ENCODE measurements at places on chromosomes 5 and 9. TPM values are rescaled to one million over a fixed set of nuclear protein-coding genes. Genes with fewer than 3 reads are reported as not detected.

DNA sequence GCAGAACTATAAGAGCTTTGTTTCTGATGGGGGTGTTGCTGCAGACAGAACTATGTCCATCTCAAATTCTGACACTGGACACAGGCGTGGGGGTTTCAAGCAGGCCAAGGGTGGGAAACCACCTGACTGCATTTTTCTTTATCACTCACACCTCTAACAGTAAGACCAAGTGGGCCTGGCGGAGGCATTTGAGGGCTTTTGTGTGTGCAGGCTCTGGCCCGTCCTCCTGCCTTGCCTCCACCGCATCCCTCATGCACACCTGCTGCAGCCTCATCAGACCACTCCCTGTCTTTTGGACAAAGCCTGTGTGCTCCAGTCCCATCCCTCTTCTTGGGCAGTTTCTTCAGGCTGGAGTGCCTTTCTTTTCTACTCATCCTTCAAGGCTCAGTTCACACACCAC is 7.9 kb downstream of the OR13J1 start:
- DNase-seq, result no peak
- H3K36me3 ChIP-seq, result no peaks in the 10 kb centered on the region
- peaks cover 22% of the 10 kb centered on the region for H3K27me3 ChIP-seq
- H3K4me3 ChIP-seq, result no peak overlapping the region
- H3K4me1 ChIP-seq, result peaks cover 15% of the 10 kb centered on the region

DNA sequence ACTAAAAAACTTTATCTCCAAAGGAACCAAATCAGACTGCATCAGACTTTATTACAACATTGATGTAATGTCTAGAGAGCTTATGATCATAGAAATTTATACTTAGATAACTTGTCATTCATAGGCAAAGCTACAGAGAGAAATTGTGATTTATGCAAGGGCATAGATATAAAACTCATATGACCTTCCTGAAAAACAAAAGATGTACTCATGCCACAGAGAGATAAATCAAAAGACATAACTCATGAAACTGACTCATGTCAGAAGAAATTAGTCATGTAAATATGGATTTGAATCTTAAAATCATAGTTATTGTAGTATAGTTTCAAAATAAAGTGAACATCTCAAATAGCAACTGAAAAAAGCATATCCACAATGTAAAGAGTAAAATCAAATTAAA is 186.2 kb downstream of the GABBR2 start:
- H3K36me3 ChIP-seq, result no peaks in the 10 kb centered on the region
- H3K27ac ChIP-seq, result no peak overlapping the region
- no peak for DNase-seq
- H3K27me3 ChIP-seq, result peaks cover 4% of the 10 kb centered on the region

The TMEM250 gene
- polyA plus RNA-seq, result 9.7 TPM

DNA sequence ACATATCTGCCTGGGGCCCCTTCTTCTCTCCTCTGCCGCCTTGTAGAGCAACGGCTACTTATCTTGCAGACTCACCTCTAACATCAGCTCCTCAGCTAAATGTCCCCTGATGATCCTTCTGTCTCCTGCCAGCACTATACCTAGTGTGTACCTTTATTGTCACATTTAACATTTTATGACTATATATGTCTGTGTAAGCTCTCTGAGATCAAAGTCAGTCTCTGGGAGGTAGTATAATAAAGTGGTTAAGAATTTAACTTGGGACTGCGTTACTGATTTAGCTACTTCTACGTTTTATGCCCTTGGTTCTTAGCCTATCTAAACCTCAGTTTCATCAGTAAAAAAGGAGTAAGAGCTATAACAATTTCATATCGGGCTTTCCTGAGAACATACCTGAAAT is 2.2 kb downstream of the TMED7 start:
- H3K27ac ChIP-seq, result no peak overlapping the region
- no peak overlapping the region for H3K4me3 ChIP-seq
- H3K27me3 ChIP-seq, result no peaks in the 10 kb centered on the region
- peaks cover 12% of the 10 kb centered on the region for H3K36me3 ChIP-seq

The FUT7 gene
- polyA plus RNA-seq, result 0.15 TPM

DNA sequence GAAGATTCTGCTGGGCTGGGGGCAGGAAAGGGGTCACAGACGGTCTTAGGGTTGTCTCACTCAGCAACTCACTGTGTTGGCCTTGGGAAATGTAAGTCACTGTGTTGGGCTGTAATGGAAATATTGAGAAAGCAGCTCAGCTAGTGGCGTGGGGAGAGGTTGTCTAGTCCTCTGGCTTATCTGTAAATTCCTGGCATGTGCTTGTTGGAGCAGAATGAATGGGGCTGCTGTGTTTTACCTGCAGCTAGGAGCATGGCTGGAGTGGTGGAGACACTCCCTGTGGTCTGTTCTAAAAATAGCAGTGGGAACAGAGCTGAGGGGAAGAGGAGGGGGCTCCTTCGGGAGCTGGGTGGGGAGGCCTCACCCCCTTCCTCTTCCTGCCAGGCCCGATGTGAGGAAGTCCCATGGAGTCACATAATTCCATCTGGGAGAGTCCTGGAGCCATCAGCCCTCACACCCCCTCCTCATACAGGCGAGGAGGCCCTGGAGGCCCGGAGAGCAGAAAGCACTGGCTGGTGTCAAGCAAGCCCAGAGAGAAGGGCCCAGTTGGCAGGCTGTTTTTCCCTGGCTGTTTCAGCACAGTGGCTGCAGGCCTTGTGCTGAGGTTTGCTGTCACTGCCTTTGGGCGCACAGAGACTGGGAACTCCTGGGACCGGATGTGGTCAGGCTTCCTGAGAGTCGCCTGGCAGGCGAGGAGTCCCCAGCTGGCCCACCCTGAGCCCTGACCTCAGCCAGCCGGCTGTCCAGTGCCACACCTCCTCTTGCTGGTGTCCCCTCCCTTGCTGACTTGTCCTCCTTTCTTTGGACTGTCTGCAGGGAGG is 84.9 kb downstream of the RGS3 start:
- no peaks in the 10 kb centered on the region for H3K27me3 ChIP-seq
- H3K4me1 ChIP-seq, result peaks cover 73% of the 10 kb centered on the region
- no peaks in the 10 kb centered on the region for H3K36me3 ChIP-seq
- peak; percentile 73 for DNase-seq
- H3K4me3 ChIP-seq, result no peak overlapping the region

- no peak overlapping the region for H3K4me3 ChIP-seq
- peaks cover 50% of the 10 kb centered on the region for H3K4me1 ChIP-seq
- no peaks in the 10 kb centered on the region for H3K27me3 ChIP-seq
- peak overlapping the region; percentile 98 for H3K27ac ChIP-seq
- DNase-seq, result peak; percentile 41
These were observed 2.3 kb downstream of the SLC22A4 start for GRCh38 chr5:132296412-132297016.

DNA sequence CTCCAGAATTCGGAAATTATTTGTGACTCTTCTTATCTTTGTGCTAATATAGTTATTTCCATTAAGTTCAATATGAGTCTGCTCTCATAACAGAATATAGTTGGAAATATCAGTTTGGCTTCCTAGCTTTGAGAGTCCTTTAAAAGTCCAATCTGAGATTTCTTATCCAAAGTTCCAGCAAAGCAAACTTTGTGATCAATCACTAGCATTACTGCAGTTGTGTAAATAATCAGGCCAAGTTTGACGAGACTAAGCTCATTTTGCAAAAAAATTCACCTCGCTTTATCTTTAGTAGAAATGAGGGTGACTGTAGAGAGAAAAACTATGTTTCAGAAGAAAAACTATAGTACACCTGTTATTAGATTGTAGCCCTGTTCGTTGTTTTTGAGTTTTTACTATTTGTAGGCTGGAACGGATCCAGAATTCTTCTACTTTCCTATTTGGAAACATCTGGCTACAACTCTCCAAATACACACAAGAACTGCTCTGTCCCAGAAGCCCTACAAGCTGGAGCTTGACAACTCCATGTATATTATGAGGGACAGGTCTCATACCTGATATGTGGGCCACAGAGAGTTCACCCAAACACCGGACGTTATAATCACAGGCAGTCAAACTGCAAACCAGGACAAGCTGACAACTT is 47.8 kb downstream of the RAPGEF1 start:
- no peak for DNase-seq
- no peak overlapping the region for H3K27ac ChIP-seq
- no peak overlapping the region for H3K4me3 ChIP-seq
- H3K4me1 ChIP-seq, result peaks cover 18% of the 10 kb centered on the region
- no peaks in the 10 kb centered on the region for H3K27me3 ChIP-seq
- H3K36me3 ChIP-seq, result no peaks in the 10 kb centered on the region

DNA sequence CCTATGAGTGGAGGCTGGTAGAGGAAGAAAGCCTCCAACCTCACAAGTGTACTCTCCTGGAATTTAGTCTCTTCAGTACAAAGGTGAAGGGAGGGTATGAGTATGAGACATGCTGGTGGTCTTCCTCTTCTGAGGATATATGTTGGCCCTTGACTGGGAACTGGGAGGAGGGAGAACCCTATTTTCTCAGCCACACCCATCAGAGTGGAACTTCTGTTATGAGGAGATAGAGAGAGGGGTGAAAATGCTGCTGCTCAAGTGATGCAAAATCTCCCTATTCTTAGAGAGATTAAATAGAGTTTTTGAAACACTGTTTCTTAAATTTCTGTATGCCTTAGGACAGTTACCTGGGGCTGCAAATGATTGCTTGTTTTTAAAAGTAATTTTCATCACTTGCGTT is 203.4 kb upstream of the PRR16 start:
- no peaks in the 10 kb centered on the region for H3K27me3 ChIP-seq
- no peak overlapping the region for H3K27ac ChIP-seq
- DNase-seq, result no peak
- no peaks in the 10 kb centered on the region for H3K36me3 ChIP-seq
- H3K4me1 ChIP-seq, result no peaks in the 10 kb centered on the region

The ZBTB34 gene
- polyA plus RNA-seq, result 1.6 TPM

- peaks cover 6% of the 10 kb centered on the region for H3K4me1 ChIP-seq
- no peak overlapping the region for H3K27ac ChIP-seq
- peak overlapping the region; percentile 43 for H3K4me3 ChIP-seq
These were observed 1.3 kb downstream of the OGN start for GRCh38 chr9:92402826-92403745.

The ZNF618 gene
- 1.1 TPM for polyA plus RNA-seq

DNA sequence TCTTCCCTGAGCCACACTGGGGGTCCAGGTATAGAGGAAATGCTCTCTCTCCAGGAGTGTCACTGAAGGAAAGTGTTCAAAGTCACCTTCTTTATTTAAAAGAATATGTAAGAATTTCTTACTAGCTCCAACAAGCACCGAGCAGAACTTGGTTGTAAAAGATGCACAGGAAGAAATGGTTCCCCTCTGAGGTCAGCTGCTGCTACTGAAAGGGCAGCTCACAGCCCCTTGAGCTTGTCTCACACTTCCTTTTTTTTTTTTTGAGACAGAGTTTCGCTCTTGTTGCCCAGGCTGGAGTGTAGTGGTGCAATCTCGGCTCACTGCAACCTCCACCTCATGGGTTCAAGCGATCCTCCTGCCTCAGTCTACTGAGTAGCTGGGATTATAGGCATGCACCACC is 77.2 kb downstream of the PRRT1B start:
- H3K4me3 ChIP-seq, result no peak overlapping the region
- no peaks in the 10 kb centered on the region for H3K27me3 ChIP-seq
- no peak overlapping the region for H3K27ac ChIP-seq
- no peak for DNase-seq
- H3K4me1 ChIP-seq, result peaks cover 18% of the 10 kb centered on the region
- H3K36me3 ChIP-seq, result peaks cover 97% of the 10 kb centered on the region

The MYMK gene
- polyA plus RNA-seq, result not detected

DNA sequence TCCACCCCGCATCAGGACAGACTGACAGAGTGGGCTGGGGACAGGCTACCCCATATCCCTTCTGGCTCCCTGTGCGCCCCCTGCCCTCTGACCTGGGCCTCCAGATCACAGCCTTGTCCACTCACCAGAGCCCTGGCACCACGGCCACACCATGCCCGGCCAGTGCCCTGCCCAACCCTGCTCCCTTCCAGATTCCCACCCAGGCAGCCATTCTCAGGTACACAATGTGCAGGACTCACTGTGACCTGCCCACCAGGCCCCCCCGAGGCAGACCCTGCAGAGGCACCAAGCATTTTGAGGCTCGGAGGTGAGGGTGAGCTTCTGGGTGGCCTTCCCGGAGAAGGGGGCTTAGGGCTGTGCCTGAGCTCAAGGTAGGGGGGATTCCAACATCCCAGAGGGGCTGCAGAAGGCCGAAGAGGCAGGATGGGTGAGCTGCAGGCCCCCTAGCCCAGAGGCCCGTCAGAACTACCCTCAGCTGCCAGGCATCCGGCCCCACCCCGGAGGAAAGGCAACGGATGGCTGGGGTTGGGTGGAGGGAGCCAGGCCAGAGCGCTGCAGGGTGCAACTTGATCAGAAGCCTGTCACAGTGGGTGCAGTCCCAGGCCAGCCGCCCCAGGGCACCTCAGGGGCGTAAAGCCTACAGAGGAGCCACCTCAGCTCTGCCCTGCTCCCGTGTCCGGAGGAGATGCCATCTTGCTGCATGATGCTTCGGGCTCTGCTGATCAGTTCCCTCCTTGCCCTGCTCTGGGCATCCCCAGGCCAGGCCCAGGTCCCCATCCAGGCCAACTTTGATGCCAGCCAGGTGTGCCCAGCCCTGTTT is at the start of gene LCNL1:
TSS of gene LCNL1 (plus strand) at position 762 of the 820 bp plus-strand sequence. CDS start 594 bp downstream, outside the sequence.
- H3K36me3 ChIP-seq, result no peaks in the 10 kb centered on the region
- H3K4me1 ChIP-seq, result peaks cover 30% of the 10 kb centered on the region
- peak within 1 kb of the TSS; percentile 72 for H3K27ac ChIP-seq
- DNase-seq, result peak; percentile 46
- no peak within 1 kb of the TSS for H3K4me3 ChIP-seq
- H3K27me3 ChIP-seq, result no peaks in the 10 kb centered on the region

DNA sequence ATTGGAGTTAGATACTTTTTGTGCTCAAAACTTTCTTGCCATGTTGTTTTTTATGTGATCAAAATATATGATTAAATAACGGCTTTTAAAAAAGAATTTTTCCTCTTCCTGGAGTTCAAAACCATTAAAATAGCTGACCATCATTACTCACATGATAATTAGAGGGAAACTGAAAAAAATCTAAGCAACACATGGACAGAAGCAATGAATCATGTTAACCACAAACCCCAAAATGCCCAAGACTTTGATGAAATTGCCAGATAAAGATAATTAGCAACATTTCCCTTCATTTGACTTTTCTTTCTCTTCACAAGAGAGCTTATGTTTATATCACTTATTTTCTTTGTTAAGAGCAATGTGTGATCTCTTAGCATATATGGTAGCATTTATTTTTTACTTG is 1294.2 kb downstream of the EFNA5 start:
- H3K36me3 ChIP-seq, result no peaks in the 10 kb centered on the region
- H3K4me1 ChIP-seq, result no peaks in the 10 kb centered on the region
- H3K27ac ChIP-seq, result no peak overlapping the region
- DNase-seq, result no peak

DNA sequence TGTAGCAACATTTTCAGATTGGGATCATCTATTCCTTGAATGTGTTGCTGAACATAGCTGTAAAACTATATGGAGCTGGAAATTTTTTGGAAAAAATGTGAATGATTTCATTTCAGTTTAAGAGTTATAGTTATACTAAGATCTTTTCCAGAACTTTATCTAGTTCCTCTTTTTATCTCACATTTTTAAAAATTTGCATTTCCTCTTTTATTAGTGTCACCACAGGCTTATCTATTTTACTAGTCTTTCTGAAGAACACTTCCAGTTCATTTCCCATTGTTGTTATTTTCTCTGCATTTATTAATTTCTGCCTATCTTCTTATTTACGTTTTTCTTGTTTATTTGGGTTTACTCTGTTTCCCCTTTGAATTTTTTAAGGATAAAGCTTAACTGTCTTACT is 46.0 kb upstream of the FSTL4 start:
- no peaks in the 10 kb centered on the region for H3K27me3 ChIP-seq
- DNase-seq, result no peak

Measured in heart right ventricle (tissue), 16 donors.